ENCODE measurements at places on chromosomes 5 and 9.

- no peak for DNase-seq
Observed at GRCh38 chr5:8851101-8851500, 694.8 kb downstream of the SEMA5A start.

DNA sequence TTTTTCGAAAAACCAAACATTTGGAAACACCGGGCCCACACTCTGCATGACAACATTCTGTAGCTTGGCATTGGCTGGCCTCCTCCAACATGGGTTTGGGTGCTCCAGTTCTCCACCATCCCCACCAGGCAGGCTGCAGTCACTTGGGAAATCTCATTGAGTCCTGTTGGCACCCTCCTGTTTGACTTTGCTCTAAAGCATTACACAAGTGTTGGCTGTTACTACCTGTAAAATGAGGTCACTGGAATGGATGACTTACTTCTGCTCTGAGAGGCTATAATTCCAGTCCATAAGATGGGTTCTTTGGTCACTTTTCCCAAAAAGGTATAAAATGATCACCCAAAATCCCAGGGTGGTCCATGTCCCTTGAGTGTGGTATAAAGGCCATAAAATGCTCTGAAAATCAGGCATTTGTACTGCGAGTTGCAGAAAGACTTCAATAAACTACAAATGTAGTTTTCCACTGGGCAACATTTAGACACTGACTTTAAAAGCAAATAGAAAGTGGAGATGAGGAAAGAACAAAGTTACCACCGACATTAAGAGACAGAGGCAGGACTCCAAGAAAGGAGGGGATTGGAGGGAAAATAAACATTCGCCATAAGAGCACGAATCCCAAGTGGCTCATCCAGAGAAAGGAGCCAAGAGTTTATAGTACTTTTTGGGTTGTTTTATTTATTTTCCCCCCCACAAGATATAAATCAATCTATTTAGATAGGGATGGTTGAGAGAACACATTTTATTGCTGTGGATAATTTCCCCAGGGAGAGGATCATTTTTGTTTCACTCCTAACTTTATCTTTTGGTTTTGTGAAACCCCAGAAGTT lies 295.1 kb downstream of the TLE1 start:
- no peak for DNase-seq

GRCh38 chr9:88652876-88653275 lies 117.9 kb downstream of the NXNL2 start:
- no peak for DNase-seq

DNA sequence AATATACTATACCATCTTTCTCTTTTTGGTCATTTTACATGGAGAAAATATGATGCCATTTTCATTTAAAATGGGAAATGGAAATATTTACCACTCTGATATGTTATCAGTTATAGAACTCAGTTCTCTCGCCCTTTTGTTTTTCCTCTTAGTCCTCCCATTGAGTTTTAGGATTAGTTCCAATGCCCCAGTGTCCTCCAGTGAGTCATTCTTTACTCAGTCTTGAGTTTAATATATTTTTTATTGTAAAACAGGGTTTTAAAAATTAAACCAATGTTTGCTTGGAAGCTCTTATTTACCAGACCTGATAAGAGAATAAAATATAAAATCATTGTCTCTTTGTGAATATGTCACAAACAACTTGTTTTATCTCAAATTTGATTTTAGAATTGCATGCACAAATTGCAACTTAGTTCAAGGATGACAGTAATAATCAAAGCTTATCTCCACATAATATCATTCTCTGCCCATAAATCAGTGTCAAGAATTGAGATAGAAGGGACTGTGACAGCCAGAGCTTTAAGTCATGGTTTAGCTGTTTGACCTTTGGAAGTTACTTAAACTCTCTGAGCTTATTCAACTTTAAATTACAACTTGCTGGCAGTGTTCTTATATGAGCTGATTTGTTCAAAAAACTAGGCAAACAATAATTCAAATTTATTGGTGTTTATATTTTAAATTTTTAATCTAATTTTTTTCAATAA lies 166.4 kb downstream of the PAM start:
- no peak for DNase-seq

DNA sequence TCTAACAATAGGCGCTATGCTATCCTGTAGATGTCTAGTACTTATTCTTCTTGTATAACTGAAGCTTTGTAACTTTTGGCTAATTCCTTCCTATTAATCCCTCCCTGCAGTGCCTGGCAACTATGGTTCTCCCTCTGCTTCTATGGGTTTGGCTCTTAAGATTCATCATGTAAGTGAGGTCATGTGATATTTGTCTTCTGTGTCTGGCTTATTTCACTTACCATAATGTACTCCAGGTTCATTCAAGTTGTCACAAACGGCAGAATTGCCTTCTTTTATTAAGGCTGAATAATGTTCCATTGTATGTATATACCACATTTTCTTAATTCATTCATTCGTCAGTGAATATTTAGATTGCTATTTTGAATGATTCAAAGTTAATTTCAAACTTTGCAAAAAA lies 149.9 kb upstream of the GAS1 start:
- DNase-seq, result no peak

DNA sequence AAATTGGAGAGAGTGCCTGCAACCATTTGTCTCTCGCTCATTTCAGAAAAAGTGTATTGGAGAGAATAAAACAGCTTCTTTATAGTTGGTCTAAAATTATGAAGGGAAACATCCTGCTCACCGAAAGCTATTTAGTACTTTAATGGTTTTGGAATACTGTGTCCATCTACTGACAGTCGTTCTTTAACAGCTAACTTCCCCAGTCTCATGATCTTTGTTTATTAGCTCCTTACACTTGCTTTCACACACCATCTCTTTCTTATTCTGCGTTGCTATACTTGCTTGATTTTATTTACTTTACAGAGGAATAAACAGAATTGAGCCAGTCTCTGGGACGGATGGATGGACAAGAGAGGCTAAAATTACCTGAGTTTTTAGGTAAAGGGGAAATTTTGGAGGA lies 229.3 kb downstream of the CCDC171 start:
- no peak for DNase-seq
